ENCODE measurements at places on chromosomes 4 and X. TPM values are rescaled to one million over a fixed set of nuclear protein-coding genes. Genes with fewer than 3 reads are reported as not detected.

The NUDT11 gene
- total RNA-seq, result 9.3 TPM

DNA sequence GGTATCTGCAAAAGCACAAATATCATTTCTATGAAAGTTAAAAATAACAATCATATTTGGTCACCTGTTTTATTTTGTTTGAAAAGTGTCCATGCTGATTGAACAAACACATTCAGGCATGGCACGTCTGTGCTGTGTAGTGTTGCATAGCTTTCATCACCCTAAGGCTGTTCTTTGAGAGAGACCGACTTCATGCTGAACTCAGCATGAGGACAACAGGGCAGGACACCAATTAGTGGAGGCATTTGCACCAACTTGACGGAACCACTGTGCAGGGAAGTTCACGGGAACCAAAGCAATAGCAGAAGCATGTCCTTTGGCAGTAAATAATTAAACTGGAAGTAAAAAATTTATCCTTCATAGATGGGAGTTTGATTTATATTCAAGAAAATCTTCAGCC is 158.4 kb upstream of the SLC7A11 start:
- DNase-seq, result no peak

- no peak for DNase-seq
Measured at GRCh38 chr4:79046016-79046592, 106.9 kb upstream of the PAQR3 start.

- no peak for DNase-seq
Measured at GRCh38 chr4:3071811-3072210, 2.5 kb downstream of the HTT-AS start.

DNA sequence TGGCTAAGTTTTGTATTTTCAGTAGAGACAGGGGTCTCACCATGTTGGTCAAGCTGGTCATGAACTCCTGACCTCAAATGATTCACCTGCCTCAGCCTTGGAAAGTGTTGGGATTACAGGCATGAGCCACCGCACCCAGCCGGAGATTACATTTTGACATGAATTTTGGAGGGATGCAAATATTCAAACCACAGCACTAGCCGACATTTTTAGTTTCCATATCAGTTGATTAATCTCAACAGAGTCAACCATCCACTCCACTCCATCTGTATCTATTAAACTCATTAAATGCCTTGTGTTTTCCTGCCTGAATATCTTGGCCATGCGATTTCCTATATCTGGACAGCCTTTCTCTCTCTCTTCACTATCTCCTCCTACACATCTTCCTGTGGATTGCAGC is 64.1 kb upstream of the PDGFRA start:
- no peak for DNase-seq

The ZNF630 gene
- not detected for total RNA-seq

The ZAR1 gene
- not detected for total RNA-seq

DNA sequence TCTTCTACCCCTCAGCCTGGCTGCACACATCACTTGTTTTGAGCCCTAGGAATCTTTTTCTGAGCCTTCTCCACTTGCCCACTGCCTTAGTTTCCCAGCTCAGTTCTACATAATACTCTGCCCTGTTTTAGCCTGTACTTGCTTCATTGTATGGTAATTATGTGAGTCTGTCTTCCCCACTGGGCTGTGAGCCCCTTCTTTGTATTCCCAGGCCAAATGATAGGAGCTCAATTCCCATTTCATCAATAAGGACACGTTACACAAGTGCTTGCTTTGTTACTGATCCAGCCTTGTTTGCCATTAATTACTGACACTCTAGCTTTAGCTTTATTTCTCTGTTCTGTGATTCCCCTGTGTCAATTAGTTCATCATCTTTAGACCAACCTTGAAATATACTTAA is 28.1 kb downstream of the KIT start:
- DNase-seq, result no peak

DNA sequence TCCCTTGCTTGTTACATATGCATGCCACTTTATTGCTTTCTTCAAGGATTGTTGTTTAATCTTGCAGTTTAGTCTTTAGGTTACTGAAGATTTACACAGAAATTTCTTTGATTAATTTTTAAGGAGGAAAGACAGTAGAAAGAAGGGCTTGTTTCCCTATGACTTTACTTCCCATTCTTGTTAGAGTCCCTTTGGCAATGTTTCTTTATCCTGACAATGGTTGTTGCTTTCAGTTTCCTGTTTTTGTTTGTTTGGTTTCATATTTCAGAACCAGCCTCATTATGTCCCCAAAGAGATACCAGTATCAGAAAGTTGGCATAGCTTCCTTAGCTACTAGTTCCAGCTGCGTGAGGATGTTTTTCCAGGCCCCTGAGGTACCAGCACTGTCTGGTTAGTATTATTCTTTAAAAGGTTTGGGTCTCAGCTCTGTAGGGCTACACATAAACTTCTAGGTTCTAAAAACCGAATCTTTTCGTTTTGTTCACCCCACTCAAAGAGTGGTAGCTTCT is 61.3 kb upstream of the UNC5C start:
- no peak for DNase-seq

DNA sequence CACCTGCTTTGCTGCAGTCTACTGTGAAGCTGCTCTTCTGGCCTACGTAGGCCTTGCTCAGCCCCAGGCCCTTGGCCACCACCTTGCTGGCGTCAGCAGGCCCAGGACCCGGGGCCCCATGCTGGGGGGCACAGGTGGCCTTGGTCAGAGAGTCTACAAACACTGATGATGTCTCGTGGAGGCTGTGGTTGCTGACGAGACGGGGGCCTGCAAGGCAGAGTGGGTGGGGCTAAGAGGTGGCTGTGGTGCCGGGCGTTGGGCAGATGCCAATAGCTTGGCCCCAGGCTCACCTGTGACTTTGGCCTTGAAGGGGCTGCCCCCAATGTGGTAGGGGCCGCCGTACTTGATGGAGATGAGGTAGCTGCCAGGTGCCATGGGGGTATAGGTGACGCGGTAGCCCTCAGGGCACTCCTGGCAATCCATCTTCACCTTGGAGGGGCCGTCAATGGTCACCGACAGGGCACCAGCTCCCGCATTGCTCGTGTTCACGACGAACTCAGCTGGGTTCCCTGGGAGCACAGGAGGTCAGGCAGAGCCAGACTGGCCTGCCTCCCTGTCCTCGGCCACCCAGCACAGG is 25.0 kb downstream of the FLNA start:
- no peak for DNase-seq

DNA sequence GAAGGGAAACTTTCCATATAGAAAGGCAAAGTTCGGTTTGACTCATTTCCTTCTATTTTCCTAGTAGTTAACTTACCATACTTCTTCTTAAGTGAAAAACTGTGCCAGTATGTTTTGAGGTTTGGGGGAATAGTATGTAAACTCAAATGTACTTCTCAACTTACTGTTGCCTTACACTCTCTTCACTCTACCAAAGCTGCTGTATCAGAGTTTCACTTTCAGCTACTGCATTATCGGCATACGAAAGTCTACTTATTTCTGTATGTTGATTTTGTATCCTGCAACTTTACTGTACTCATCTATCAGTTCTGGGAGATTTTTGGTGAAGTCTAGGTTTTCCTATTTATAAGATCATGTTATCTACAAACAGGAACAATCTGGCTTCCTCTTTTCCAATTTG is 932.7 kb downstream of the FAT4 start:
- DNase-seq, result no peak

The INTU gene
- total RNA-seq, result 2.8 TPM

The SPANXN2 gene
- total RNA-seq, result not detected

DNA sequence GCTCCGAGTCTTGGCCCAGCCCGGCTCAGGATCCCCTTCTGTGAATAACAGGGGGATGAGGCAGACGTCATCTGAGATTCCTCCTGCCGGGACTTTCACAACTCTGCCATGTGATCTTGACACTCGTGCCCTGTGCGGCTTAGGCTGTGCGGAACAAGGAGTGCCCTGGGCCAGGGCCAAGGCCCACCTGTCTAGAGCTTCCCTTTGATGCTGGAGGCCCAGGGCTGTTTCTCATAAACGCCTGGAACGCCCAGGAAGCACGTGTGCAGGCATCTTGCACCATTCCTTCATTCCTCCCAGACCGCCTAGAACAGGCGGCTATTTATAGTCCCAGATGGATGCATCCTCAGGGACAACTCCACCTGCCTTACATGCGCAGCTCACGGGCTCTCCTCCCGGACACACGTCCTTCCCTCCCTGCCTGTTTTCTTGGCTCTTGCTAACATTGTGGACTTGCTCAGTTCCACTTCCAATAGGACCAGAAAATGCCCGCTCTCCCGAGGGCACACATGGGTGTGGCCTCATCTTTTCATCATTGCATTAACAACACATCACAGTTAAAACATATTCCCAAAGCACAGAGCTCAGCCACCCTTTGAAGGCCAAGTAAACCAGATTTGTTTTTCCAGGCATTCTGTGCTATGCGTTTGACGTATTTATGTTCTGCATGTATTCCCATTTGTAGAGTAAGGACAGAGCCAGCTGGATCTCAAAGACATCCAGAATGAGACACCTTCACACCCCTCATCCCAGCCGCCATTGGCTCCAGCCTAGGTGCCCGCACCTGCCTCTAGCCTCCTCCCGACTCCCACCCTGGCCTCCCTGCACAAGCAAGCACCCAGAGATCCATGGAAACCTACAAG is 57.2 kb downstream of the ABLIM2 start:
- peak; percentile 64 for DNase-seq

The CAPN6 gene
- not detected for total RNA-seq

The NUDT9 gene
- 13.8 TPM for total RNA-seq

DNA sequence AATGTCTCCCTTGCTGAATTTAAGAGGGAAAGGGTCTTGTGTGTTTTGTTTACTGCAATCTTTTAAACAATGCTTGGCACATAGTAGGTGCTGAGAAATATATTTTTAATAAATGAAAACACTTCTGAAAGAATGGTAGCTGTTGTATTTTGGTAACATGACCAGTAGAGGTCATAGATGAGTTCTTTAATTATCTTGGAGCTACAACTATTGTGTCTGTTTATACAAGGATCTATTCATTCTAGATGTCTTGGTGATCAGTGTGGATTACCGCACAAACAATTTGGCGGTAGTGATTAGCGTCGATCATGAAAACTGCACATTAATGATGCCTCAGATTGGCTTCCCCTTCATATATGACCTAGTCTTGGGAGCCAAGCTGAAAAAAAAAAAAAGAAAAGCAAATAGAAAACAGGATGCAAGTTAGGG is 21.4 kb upstream of the SCRG1 start:
- peak; percentile 63 for DNase-seq

The SSX7 gene
- total RNA-seq, result not detected

DNA sequence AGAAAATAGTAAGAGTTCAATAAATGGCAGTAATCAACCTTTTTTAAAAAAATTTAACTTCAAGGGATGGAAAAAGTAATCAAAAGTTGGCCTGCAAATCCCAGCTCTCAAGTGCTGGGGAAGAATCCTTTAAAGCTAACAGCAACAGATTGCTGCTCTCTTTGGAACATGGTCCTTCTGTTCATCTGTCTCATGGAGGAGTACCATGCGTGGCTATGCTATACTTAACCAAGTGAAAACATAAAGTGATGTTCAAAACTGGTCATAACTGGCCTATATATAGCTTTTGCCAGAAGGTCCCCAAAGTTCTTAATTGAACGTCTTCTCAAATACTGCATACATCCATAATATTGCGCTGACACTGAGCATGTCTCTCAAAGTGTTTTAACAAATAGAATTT is 154.4 kb downstream of the GABRB1 start:
- no peak for DNase-seq

The HS6ST2 gene
- total RNA-seq, result 4.6 TPM

GRCh38 chr4:7676398-7676922 is 241.7 kb upstream of the PSAPL1 start:
- no peak for DNase-seq

The FDCSP gene
- not detected for total RNA-seq

GRCh38 chr4:87151730-87152129 is 68.7 kb downstream of the KLHL8 start:
- no peak for DNase-seq

- no peak for DNase-seq
Measured at GRCh38 chrX:108590496-108590895, 145.9 kb downstream of the IRS4 start.

DNA sequence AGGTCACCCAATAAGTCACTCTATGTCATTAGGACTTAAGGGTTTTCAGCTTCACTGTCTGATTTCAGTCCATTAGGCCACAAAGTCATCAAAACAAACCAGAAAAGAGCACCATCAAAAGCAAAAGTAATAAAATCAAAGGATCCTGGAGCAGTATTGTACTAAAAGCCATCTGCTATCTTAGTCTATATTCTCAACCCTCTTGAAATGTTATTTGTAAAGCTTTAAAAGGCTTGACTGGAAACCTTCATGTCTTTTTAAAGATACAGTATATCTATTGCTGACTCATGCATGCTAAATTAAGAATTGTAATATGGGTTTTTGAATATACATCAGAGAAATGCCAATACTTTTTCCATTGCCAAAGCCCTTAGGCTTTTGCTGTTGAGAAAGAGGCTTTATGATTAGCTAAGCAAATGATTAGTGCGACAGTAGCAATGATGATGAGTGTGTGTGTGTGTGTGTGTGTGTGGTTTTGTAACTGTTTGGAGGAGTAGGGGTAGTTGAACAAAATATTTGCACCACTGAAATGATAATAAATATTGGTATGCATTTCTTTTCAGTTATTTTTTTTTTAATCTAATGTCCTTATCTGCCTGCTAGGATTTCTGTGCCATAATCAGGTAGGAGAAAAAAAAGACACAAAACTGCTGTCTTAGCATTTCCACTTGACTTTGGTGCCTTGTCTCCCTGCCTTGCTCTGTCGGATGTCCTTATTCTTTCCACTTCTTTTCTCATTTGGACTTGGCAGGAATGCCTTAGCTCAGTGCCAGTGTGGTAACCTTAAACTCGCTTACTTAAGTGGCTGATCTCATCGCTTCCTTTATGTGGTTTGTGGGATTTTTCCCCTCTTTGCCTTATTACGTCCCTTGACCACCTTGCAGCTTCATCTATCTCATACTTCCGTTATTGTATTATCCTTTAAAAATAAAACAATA is 119.7 kb downstream of the PCDH7 start:
- DNase-seq, result peak; percentile 14

DNA sequence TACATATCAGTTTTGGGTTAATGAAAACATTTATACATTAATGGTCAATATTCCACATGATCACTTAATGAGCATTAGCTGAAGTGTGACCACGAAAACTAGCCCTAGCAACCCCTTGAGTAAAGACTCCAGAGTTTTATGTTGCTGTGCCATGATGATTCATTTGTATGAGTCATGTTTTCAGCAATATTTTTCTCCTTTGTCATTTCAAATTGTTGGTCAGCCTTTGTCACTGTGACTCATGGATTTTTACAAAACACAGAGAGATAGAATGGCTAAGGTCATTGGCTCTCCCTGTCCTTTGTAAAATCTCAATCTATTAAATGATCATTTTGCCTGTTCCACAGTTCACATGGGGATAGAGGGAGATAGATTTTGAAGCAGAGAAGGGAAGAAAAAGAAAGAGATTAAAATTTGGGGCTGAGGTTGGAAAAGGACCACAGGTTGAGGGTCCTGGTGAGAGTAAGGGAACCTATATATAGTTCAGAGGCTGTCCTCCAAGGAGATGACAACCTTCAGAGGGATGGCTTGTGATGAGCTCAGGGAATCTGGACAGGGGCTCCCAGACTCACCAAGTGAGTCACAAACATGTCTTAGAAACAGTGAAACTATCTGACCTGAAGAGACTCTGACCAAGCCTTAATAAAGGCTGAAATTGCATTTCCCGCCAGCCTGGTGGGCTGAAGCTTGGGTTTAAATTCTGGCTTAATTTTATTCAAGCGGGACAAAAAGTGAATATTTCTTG is 25.6 kb downstream of the NR0B1 start:
- peak; percentile 40 for DNase-seq

The LANCL3 gene
- not detected for total RNA-seq
